ENCODE measurements at places on chromosomes 12 and 14. TPM values are rescaled to one million over a fixed set of nuclear protein-coding genes. Genes with fewer than 3 reads are reported as not detected.

DNA sequence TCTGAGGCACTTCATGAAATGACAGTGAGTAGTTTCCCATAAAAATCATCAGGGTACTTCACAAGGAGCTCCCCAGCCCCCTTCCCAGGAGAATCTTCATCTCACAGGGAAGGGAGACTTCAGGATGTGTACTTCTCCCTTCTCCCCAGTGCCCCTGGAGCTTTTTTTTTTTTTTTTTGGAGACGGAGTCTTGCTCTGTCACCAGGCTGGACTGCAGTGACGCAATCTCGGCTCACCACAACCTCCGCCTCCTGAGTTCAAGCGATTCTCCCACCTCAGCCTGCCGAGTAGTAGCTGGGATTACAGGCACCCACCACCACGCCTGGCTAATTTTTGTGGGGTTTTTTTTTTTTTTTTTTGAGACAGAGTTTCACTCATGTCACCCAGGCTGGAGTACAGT is 10.4 kb downstream of the ITPK1 start:
- no peak for DNase-seq

GRCh38 chr12:88544991-88545980 is 35.0 kb downstream of the KITLG start:
- DNase-seq = no peak

DNA sequence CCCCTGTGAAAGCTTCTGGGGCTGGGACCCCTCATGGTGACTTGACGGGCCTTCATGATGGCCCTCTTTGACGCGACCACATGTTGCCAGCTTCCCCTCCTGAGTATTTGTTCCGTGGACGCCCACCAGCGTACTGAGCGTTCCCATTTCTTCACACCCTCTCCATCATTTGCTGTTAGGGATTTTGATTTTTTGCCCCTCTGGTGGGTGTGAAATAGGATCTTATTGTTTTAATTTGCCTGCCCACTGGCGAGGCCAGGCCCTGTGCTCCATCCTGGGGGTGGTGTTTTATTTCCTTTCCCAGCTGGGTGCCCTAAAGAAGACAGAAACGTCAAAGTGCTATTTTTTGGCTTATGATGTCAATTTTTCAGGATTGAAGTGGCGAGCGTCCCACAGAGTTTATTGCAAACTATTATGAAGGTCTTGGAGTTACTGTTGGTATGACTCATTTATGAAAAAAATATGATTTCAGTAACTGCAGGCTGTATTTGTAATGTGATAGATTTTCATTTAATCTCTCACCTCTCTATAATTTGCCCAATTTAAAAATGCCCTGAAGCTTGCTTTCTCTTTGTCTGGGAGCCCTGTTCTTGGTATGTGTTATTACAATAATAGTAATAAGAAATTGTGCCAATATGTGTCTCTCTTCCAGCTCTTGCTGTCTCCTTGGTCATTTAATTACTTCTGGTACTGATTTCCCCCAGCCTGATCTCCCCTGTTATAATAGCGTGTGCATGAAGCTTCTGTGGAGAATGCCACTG is 99.6 kb downstream of the SLC25A47 start:
- DNase-seq = no peak

GRCh38 chr12:25817166-25817565 is 141.3 kb upstream of the RASSF8 start:
- DNase-seq = no peak

GRCh38 chr12:113967368-113967767 is 1.2 kb upstream of the RBM19 start:
- no peak for DNase-seq

DNA sequence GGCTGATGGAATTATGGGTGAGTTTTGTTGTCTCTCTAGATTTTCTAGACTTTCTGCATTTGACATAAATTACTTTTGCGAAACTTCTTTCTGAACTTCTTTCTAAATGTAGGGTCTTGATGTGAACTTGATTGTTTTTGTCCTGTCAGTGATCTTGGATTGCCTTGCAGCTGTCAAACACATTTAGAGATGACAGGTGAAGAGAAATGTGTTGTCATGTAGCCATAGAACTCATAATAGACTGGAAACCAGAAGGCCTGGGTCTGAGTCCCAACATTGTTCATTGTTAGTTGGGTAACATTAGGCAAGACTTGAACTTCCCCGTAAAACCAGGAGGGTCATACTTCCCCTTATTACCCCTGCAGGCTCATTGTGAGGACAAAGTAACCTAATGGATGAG is 109.0 kb downstream of the LRIG3 start:
- DNase-seq = no peak

GRCh38 chr12:104551-105081 is 38.0 kb downstream of the IQSEC3 start:
- DNase-seq = no peak

DNA sequence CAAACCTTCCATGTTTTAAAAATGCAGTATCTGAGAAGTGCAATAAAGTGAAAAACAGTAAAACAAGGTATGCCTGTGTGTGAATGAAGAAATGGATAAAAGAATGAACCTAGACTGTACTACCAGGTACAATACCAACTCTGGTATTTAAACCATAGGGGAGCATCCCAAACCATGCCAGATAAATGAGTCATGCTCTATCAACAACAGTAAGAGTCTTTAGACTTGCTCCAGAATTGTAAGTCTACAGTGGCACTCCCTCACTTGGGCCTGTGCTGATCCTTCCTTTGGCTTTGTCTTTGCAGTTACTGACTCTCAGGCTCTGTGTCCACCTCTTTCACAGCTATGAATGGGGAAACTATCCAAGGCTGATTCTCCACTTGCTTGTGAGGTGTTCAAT is 38.1 kb downstream of the BBS10 start:
- no peak for DNase-seq

DNA sequence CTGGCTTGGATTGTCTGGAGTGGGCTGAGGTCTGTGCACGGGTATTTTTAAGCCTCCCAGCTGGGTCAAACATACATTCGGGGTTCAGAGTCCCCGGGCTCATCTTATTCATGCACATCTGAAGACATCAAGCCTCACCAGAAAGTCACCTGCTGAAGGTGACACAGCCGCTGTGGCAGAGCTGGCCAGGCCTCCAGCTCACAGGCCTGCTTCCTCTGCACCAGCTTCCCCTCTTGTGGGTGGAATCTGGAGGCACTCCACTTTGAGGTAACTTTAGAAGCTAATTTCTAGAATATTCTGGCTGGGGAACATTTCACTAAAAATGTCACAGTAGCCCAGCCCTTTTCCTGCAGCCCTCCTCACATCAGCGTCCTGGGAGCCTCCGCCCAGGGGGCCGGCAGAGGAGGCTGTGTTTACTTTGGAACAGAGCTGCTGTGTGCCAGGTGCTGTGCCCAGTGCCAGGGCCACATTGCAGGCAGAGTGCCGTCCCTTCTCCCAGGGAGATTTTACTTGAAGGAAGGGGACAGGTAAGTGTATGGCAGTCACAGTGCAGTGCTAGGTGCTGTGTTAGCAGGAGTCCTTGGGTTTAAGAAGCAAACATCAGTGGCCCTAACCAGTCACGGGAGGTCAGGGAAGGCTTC is 62.2 kb downstream of the TSPAN11 start:
- no peak for DNase-seq

DNA sequence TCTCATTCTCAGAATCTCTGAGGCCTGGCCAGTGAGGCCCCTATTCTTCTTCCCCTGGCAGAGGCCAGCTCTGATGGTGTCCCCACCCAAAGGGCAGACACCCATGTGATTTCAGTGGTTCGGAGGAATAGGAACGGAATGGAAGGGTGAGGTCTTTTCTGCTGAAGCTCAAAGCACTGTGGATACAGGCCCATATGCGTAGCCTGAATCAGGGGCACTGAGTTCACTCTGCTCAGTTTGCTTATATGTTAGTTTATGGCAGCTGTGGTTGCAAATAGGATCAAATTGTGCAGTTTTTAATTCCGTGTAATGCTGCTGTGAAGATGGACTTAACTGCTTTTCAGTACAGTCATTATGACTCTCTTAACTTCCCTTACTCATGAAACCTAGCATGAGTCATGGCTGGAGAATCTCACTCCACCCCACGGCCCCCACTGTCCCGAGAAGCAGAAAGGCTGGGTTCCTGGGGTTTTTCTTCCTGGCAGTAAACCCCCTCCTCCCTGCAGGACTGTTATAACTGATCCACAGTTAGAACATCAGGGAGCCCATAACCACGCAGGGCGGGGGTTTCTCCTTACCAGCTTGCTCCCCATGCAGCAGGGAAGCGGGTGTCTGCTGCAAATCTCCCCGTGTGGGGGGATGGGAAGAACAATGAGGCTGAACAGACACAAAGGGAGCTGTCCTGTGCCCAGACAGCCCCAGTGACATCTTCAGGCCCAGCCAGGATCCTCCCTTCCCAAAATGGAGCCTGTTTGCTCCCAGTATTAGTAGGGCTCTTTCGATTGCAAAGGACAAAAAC is 122.7 kb downstream of the SLC38A6 start:
- peak; percentile 42 for DNase-seq

GRCh38 chr14:39847852-39848251 is 415.6 kb upstream of the FBXO33 start:
- DNase-seq = no peak

The CCDC175 gene
- total RNA-seq = 0.78 TPM

DNA sequence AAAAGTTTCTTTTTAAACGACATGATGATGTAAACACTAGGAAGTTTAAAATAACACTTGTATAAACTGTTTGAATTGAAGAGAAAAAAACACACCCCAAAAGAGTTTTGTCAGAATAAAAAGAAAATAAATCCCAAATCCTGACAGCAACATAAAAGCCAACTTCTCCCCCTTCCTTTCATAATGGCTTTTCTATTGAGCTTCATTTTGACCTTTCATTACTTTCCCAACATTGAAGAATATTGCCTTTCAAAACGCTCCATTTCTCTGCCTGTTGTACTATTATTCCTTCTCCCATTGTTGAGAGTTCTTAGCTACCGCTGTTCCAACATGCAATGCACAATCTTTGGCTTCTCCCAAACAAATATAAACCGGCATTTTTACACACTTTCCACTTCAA is 448.5 kb downstream of the BCAT1 start:
- no peak for DNase-seq

DNA sequence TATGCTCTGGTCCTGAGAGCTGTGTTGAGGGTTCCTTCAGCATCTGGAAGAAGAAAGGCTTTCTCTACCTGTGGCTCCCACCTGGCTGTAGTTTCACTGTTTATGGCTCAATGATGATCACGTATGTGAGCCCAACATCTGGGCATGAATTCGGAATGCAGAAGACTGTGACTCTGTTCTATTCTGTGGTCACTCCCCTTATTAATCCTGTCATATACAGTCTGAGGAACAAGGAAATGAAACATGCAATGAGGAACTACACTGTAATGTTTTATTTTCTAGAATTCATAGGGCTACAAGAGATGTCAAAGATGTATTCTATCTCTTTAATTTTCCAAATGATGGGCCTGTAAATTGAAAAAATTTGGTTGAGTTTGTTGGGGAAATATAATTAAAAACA is 10.8 kb upstream of the OR11G2 start:
- DNase-seq = no peak

- DNase-seq = no peak
Measured at GRCh38 chr12:5272018-5272785, 159.7 kb upstream of the NTF3 start.

The SMIM41 gene
- not detected for total RNA-seq

The SLC17A8 gene
- total RNA-seq = not detected

- no peak for DNase-seq
Measured at GRCh38 chr14:30375296-30375892, 183.6 kb upstream of the G2E3 start.

The POTEG gene
- not detected for total RNA-seq

The CYP27B1 gene
- total RNA-seq = 2.2 TPM

GRCh38 chr14:101087614-101088394 is 184.3 kb upstream of the RTL1 start:
- no peak for DNase-seq

- no peak for DNase-seq
Measured at GRCh38 chr12:108751821-108752220, 20.5 kb upstream of the CORO1C start.

The TECPR2 gene
- total RNA-seq = 41.3 TPM

The SALL2 gene
- total RNA-seq = 4.9 TPM

GRCh38 chr14:53285821-53286220 is 132.7 kb upstream of the DDHD1 start:
- DNase-seq = no peak

GRCh38 chr14:77867476-77867875 is 67.6 kb downstream of the ADCK1 start:
- no peak for DNase-seq

- no peak for DNase-seq
Measured at GRCh38 chr14:100034961-100035500, 30.2 kb upstream of the EVL start.

The MUCL1 gene
- total RNA-seq = not detected

DNA sequence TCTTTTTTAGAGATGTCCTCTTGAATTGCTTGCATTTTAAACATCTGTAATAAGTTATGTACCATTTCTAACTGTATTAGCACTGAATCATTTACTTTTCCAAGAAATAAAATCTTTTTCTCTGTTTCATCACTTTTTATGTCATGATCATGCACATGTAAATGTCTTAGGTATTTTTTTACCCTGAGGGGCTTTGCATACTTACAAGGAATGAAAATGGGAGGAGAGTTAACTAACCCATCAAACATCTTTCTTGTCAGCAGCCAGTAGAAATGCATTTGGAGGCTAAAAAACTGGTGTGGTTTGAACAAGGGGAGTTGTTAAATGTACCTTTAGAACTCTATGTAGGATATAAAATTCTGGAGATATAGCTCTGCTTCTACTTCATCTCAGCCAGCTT is 1080.3 kb downstream of the GALC start:
- DNase-seq = no peak

GRCh38 chr14:34075042-34075744 is 124.3 kb upstream of the EGLN3 start:
- no peak for DNase-seq

DNA sequence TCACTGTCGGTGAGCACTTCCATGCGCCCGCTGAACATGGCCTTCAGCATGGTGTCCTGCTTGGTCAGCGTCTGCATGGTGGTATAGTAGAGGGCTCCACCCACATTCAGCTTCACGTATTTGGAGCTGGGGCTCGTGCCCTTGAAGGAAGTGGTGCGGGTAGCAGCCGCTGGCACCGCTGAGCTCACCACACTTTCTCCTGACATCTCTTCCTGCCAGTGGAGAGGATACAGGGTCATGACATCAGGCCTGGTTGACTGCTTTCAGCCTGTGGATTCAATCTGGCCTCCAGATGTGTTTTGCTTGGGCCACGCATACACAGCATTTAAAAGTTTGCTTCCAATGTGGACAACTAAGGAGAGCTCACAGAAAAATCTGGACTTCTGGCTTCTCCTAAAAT is 7.6 kb downstream of the KCTD10 start:
- no peak for DNase-seq

The NEUROD4 gene
- total RNA-seq = not detected

GRCh38 chr14:81401420-81402122 is 1.4 kb upstream of the STON2 start:
- DNase-seq = no peak

DNA sequence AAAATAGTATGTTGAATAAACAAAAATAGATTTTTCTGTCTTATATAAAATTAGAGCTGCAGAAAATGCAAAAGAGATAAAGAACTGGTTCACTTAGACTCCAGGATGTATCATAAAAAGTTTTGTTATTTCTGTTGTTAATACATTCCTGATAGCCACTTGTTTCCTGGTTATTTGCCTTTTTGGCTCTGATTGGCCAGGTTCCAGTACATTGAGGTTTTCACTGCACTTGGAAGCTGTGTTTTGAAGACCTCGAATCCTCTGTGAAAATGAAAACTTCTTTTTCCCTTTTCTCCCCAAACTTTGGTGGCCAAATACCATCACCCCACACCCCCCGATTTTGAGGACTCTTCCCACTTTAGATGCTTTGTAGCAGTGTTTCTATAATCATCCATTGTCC is 525.3 kb downstream of the MED13L start:
- no peak for DNase-seq

The RNF212B gene
- total RNA-seq = not detected

Data from thoracic aorta (tissue), 2 donors.